Chondrocyte (in vitro differentiated cells): ENCODE measurements at places on chromosomes 16 and 17. TPM values are rescaled to one million over a fixed set of nuclear protein-coding genes. Genes with fewer than 3 reads are reported as not detected.

C17orf50 gene
- not detected in 3 replicates for total RNA-seq

HAS3 gene
- 0.92 to 1.5 TPM (median 1.4 TPM) in 3 replicates for total RNA-seq

- DNase-seq, result no peak
Measured at GRCh38 chr16:1188432-1189189, 35.7 kb downstream of the CACNA1H start.

DNA sequence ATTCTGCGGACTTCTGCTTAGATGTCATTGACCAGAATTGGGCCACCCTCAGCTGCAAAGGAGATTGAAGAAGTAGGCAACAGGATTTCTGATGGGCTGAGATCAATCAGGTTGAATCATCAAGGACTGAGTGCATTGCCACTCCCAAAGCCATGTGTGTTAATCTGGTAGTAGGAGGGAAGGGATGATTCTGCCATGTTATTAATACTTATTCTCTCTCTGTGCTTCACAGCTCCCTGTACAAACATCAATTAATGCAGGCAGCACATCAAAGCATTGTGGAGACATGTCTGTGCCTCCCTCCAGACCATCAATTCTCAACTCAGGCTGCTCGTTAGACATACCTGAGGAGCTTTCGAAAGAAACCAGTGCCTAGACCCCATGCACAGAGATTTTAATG lies 11.6 kb downstream of the LRRC3C start:
- no peak for DNase-seq

DNA sequence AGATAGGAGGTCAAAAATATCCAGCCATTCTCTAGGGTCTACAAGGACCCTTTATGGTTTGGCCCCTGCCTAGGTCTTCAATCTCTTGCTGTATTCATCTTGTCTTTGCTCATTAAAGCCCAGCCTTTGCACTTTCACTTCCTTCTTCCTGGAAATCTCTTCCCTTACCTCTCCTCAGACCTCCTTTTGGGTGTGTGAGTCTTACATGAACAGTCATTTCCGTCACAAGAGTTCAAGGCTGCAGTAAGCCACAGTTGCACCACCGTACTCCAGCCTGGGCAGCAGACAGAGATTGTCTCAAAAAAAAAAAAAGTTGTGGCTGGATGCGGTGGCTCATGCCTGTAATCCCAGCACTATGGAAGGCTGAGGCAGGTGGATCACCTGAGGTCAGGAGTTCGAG lies 6.0 kb upstream of the ATP1B2 start:
- DNase-seq, result no peak
